ENCODE measurements at places on chromosomes 1 and 21. TPM values are rescaled to one million over a fixed set of nuclear protein-coding genes. Genes with fewer than 3 reads are reported as not detected.

The HUNK gene
- total RNA-seq, result not detected

The KMO gene
- total RNA-seq, result not detected

The FAM72D gene
- 1.4 TPM for total RNA-seq

The AMY1C gene
- total RNA-seq, result not detected

The SCYL3 gene
- total RNA-seq, result 11.6 TPM

The INSRR gene
- not detected for total RNA-seq

The TFAP2E gene
- total RNA-seq, result 0.42 TPM

The FCAMR gene
- not detected for total RNA-seq

The KCNA3 gene
- not detected for total RNA-seq

The NCAM2 gene
- 56.1 TPM for total RNA-seq

The SLAMF8 gene
- not detected for total RNA-seq

The SCCPDH gene
- 42.5 TPM for total RNA-seq

The C1orf210 gene
- total RNA-seq, result not detected

The GOLT1A gene
- not detected for total RNA-seq

The OR2T35 gene
- not detected for total RNA-seq

The CCDC30 gene
- 0.89 TPM for total RNA-seq

The TNFRSF1B gene
- 3.0 TPM for total RNA-seq

The NES gene
- total RNA-seq, result 21.8 TPM

The SLC9C2 gene
- total RNA-seq, result 0.46 TPM

The SLAMF9 gene
- 0.09 TPM for total RNA-seq

The DCDC2B gene
- total RNA-seq, result not detected

The LCE3E gene
- total RNA-seq, result not detected

The FCRL4 gene
- total RNA-seq, result not detected

The BATF3 gene
- 0.42 TPM for total RNA-seq

The RSBN1 gene
- total RNA-seq, result 23.9 TPM
